ENCODE measurements at places on chromosomes 4 and X.
A peak's percentile ranks its signal among the peaks of the same experiment; 100 is the strongest.

GRCh38 chr4:41212616-41213203 is 1.6 kb downstream of the APBB2 start:
- no peak for DNase-seq

GRCh38 chrX:130539721-130540321 is 138.0 kb downstream of the RBMX2 start:
- DNase-seq, result peak; percentile 37

GRCh38 chrX:12954981-12955380 is 19.9 kb upstream of the TMSB4X start:
- DNase-seq, result no peak

DNA sequence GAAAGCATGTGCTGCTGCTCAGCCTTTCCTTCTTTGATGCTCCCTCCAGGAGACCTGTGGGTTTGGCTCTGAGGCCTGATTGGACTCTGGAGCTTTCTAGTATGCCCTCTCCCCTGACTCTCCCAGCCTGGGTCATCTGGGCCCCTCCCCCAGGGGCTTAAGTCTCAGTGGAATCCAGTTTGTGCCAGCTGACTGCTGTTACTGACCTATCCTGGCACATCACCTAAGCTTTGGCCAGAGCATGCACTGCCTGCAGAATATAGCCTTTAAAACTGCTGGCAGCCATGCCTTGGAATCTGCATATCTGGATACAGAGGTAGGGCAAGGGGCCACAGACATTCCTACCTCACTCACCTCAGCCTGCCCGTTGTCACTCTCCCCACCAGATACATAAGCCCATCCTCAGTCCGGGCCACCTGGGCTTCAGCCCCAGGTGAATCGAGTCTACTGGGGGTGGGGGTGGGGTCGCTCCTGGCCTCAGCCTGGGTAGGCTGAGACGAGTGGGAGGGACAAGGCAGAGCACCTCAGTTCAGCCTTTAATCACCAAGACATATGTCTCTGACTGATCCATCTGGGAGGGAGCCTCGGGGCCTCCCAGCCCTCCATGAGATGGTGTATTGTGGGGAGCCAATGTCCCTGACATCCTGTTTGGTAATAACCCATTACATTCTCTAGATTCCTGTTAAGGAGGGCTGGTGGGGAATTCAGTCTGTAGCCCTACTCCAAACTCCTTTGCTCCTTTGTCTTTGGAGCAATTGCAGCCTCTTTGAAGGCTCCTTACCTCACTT is 61.2 kb downstream of the STARD8 start:
- no peak for DNase-seq

All from DMS 273 treated with DMSO at 0.1 percent for 48 hours (cell line).